ENCODE measurements at places on chromosomes 4 and X.

DNA sequence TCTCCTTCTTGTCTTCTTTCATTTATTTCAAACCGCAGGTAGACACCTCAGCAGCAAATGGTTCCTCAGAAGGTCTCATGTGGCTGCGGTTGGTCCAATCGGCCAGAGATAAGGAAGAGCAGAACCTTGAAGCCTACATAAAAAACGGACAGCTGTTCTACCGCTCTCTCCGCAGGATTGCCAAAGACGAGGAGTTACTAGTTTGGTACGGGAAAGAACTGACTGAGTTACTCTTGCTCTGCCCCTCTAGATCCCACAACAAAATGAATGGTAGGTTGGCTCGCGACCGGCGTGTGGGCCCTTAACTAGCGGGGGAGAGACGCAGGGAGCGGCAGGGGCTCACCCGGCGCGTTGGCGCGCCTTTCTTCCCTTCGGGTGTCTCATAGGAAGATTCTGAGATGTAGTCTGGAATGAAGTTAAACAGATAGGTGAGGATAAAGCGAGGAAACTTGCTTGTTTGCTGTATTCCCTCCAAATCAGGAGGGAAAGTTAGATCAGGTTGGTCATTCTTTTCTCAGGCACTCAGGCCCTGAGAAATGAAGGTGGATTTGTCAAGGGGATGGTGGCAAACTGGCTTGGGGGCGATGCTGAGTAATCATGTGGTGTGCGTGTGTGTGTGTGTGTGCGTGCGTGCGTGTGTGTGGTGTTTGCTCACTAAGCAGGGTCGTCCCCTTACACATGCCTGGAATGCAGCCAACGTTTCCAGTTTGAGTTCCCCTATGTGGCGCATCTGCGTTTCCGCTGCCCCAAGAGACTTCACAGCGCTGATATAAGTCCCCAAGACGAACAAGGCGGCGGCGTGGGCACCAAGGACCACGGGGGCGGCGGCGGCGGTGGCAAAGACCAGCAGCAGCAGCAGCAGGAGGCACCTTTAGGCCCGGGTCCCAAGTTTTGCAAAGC lies 4.2 kb downstream of the PRDM8 start:
- peak; percentile 76 for DNase-seq

DNA sequence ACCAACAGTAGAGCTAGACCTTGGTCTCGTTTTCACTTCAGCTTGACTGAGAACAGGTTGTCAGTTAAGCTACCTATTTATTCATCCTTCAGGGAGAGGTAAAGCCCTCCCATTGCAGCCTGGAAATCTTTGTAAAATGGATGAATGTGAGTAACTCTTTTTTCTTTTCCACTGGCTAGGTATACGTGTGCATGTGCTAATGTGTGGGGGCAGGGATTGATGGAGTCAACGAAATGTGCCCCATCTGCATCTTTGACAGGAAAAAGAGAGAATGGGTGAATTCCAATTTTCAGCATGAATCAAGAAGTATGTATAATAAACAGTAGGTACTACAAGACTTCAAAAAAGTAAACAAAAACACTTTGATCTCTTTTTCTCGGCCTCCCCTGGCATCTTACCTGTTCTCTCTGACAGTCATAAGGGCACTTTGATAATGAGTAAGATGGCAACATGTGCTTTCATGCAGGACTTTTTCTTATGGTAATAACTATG lies at the start of gene IL21:
TSS of gene IL21 (minus strand) at position 51 of the 492 bp plus-strand sequence. CDS start 55 bp downstream, outside the sequence.
- DNase-seq, result no peak

DNA sequence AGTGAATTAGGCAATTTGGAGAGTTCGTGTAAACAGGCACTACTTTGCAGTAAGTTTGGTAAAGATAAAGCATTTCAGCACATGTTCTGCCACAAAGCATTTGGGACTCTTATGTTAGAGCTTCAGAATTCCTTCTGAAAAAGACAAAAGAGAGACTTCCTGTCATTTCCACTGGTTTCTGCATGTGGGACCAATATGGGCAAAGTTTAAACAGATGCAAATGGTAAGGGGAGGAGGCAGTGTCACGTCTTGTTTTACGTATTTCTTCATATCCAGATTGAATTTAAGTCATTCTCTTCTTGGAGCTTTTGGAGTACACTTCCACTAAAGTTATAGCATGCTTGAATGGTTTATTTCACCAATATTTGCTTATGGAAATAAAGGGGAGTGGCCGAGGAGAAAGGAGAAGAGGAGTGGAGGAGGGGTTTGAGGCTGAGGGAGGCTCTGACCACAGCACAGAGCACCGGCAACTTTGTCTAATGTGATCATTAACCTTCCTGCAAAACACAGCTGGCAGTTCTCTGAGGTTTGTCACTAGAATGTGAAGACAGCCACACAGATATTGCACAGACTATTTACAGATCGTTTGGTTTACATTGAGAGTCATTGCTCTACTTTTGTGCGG lies at the start of gene APELA:
TSS of gene APELA (plus strand) at position 479 of the 625 bp plus-strand sequence. CDS start 154 bp downstream, outside the sequence.
- DNase-seq, result no peak

GRCh38 chrX:30661228-30661627 lies 8.0 kb downstream of the GK start:
- no peak for DNase-seq

DNA sequence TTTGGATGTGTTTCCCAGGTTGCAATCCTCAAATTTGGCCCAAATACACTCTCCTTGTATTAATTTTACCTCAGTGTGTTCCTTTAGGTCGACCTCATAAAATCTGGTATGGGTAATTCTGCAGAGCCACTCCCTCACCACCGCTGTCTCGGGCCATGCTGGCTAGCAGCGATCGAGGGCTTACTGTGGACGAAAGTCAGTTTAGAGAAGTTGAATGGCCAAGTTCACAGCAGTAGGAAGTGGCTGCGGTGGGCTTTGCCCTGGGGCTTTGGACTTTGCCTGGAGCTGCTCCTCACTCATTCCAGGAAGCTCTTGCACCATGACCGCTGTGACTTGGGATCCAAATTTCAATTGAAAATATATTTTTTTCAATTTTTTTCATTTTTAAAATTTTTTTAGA lies 19.6 kb downstream of the TMEM187 start:
- DNase-seq, result no peak

DNA sequence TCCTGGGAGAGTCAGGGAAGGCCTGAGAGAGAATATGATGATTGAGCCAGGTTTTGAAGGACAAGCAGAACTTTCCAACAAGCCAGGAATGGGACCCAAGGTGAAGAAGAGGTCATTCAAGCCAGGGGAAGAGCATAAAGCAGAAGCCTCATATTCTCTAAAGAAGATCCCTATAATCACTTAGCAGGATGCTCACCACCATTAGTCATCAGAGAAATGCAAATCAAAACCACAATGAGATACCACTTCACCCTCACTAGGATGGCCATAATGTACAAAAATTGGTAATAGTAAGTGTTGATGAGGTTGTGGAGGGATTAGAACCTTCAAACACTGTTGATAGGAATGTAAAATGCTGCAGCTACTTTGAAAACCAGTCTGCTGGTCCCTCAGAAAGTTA lies 20.5 kb upstream of the SUPT20HL1 start:
- DNase-seq, result peak; percentile 45

DNA sequence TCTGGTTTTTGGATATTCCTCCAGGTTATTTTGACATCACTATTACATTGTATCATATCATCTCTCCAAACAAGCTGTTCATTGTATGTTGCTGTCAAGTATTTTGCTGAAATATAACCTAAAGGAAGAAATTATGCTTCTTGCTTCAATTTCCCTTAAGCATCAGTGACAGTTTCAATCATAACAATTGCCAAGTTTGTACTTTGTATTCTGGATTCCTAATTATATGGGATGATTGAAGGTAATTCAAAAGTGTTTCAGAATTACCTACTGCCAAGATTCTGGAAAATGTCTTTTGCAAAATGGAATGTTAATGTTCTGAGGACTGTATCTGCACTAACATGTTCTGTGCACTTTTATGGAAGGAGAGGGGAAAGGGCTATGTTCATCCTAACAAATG lies 228.7 kb downstream of the PRDM5 start:
- DNase-seq, result no peak

- peak; percentile 43 for DNase-seq
Measured at GRCh38 chrX:118350221-118350620, 4.3 kb downstream of the WDR44 start.

GRCh38 chrX:41781500-41781899 lies 57.5 kb downstream of the GPR82 start:
- DNase-seq, result peak; percentile 64

- peak; percentile 38 for DNase-seq
Measured at GRCh38 chrX:69231903-69232302, 66.7 kb upstream of the PJA1 start.

DNA sequence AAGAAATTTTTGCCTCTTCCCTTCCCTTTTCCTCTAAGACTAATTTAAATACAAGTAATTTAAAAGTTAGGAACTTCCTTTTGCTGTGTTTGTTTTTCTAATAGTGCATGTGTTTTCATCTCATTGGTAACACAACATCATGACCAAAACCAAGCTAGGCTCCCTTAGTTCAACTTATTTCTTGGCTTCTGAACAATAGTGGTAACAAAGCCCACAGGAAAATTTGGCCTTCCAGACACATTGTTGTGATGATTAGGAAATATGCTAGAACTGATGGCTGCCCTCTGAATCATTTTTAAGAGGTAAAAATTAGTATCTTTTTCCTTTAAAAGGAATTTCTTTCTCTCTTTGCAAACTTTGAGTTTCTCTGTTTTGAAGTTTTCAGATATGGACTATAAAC lies 25.5 kb upstream of the TEC start:
- DNase-seq, result no peak

DNA sequence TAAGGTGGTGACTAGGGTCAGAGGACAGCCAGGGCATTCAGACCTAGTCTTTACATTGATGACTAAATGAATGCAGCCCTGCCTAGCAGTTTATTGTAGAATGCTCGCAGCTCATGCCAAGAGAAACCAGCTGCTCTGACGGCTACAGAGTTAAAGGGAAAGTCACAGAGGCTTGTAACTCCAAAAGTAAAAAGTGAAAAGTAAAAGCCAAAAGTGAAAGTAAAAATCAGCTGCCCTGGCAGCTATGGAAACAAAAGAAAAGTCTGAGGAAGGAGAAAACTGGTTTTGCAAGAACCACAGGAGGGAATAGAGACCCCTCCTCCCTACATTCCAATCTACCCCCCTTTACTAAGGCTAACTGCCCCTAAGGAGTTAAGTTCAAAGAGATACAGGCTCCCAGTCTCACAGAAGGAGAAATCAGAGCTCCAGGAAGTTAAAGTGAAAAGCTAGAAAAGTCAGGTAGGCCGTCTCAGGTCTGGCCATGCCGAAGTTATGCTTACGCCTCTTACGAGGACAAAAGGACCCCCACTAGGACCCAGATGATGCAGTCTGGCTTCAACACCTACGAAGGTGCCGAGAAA lies 6.0 kb downstream of the GAGE10 start:
- peak; percentile 29 for DNase-seq

- no peak for DNase-seq
Measured at GRCh38 chrX:1480082-1480785, 27.5 kb upstream of the ASMTL start.

DNA sequence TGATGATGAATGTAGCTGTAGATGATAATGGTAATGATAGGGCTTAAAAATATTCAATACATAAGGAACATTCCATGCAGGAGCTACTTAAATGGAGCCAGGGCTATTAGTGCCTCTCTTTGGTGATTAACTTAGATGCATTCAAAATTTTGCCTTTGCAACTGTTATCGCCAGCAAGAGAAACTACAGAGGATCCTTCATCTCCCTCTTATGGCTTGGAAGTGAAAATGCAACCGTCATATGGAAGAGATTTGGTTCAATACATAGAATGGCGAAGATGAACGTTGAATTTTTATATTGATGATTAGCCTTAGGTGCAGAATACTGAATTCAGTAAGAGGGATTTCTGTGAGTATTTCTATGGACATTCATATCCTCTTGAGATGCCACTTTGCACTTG lies 134.5 kb upstream of the NLGN4X start:
- DNase-seq, result no peak

GRCh38 chr4:7744142-7744804 lies 195.4 kb downstream of the AFAP1 start:
- no peak for DNase-seq

GRCh38 chrX:4638036-4638435 lies 924.6 kb upstream of the PRKX start:
- DNase-seq, result no peak

- no peak for DNase-seq
Measured at GRCh38 chrX:50106051-50106675, 94.6 kb downstream of the AKAP4 start.
